CD4-positive, alpha-beta T cell treated with Interleukin-15 for 4 hours (primary cell): ENCODE measurements at places on chromosomes 1 and 21.

- DNase-seq, result no peak
Observed at GRCh38 chr1:7300893-7301663, 470.0 kb upstream of the VAMP3 start.

GRCh38 chr1:221574529-221574928, 167.4 kb downstream of the DUSP10 start:
- no peak for DNase-seq

GRCh38 chr1:57017200-57017599, 51.4 kb upstream of the C8B start:
- DNase-seq, result no peak

- peak; percentile 40 for DNase-seq
Observed at GRCh38 chr1:53327182-53327913, 522 bp downstream of the LRP8 start.

- DNase-seq, result no peak
Observed at GRCh38 chr1:159428536-159428935, 3.5 kb upstream of the OR10J4 start.

- no peak for DNase-seq
Observed at GRCh38 chr1:33586106-33586505, 113.7 kb downstream of the ZSCAN20 start.

- DNase-seq, result no peak
Observed at GRCh38 chr1:204358605-204359004, 1.1 kb downstream of the PLEKHA6 start.

GRCh38 chr1:59046134-59046533, 250.8 kb upstream of the FGGY start:
- DNase-seq, result no peak

DNA sequence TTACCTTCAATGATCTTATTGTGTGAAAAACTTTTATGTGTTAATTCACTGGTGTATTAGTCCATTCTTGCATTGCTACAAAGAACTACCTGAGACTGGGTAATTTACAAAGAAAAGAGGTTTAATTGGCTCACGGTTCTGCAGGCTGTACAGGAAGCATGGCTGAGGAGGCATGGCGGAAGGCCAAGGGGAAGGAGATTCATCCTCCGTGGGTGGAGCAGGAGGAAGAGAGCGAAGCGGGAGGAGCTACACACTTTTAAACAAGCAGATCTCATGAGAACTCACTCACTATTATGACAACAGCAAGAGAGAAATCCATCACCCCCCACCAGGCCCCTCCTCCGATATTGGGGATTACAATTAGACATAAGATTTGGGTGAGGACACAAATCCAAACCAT, 44.2 kb upstream of the RGS7 start:
- no peak for DNase-seq

- no peak for DNase-seq
Observed at GRCh38 chr21:34802180-34802899, 133.5 kb downstream of the CLIC6 start.

GRCh38 chr1:225462429-225462713, 34.5 kb upstream of the LBR start:
- no peak for DNase-seq

DNA sequence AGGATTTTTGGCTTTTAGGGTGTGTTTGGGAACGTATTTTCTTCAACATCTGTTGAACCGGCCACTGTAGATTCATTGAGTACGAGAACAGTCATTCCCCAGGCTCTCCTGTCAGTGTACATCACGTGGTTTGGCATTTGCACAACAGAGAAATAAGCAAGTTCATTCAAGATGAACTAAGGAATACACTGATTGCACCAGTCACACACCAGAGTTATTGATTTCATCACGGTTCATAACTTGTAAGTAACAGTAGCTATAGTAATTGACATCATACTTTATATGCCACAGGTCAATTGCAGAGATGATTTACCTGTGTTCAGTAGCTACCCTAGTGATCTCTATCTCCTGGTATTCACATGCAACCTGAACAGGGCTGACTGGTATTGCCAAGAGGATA, 90.7 kb upstream of the ETS2 start:
- DNase-seq, result no peak

DNA sequence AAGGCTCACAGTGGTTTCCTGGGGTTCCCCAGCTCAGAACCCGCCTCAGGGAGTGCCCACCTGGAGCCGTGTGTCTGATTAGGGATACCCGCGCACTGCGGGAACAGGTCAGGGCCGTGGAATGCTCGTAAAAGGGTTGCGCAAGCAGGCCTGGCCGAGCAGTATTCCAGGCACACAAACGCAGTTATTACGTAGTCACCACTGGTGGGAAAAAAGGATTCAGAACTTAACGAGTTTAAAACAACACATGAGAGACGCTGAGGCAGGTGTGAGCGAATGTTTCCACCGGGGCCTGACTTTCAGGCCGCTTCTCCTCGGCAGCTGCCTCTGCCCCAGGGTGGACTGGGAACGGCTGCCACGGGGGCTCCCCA, 18.2 kb downstream of the PLCH2 start:
- DNase-seq, result no peak

- DNase-seq, result peak; percentile 7
Observed at GRCh38 chr1:59926381-59927123, at the start of gene CYP2J2. CYP2J2 (minus strand) TSS chr1:59926773; CDS start chr1:59926746, 27 bp downstream.

DNA sequence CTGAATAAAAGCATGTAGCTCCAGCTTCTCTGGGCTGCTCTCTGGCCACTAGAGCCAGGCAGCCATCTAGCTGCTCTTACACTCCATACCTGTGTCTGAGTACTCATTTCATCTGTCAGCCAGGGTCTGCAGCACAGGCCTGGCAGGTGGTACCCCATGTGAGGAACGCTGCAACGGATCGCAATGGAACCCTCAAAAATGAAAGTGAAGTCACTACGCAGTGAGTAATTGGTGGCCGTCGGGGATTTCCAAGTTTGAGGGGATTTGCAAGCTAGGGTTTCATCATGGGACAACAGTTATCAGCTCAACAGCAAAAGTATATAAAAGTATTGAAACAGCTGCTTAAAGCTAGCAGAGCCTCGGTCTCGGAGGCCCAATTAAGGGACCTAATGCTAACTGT, 186.7 kb downstream of the HFM1 start:
- DNase-seq, result no peak

- no peak for DNase-seq
Observed at GRCh38 chr1:175602026-175602585, 141.3 kb downstream of the TNR start.

GRCh38 chr1:121522061-121522759, 337.4 kb downstream of the SRGAP2C start:
- DNase-seq, result no peak

- DNase-seq, result no peak
Observed at GRCh38 chr1:212477680-212478466, 45.2 kb downstream of the NENF start.

DNA sequence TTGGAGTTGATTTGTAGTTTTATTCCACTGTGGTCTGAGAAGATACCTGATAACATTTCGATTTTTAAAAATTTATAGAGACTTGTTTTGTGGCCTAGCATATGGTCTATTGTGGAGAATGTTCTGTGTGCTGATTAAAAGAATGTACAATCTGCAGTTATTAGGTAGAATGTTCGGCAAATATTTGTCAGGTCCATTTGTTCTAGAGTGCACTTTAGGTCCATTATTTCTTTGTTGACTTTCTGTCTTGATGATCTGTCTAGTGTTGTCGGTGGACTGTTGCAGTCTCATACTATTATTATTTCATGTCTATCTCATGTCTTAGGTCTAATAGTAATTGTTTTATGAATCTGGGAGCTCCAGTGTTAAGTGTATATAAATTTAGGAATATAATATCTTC, 116.8 kb downstream of the NME7 start:
- DNase-seq, result no peak

- no peak for DNase-seq
Observed at GRCh38 chr1:53895421-53895820, 1.4 kb downstream of the DIO1 start.

DNA sequence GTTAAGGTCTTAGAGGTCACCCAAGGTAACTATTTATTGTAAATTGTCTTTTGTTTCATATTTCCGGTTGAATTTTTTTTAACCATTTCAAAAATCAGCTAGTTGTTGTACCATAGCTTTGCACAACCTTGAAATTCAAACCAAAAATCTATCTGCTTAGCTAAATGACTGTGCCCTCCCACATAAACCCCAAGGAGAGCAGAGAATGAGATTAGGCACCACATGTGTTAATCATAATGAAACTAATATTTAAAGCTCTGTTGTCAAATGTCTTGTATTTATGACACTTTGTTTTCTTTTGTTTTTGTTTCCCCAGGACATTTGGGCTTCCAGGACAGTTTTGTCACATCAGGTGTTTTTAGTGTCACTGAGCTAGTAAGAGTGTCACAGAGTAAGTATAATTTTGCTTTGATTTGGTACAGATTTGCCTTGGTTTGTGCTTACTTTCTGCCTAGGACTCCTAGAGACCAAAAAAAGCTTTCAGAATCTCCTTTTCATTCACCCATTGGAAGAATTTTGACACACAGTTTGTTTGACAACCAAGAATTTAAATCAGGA, 249.9 kb downstream of the NFIA start:
- DNase-seq, result no peak

GRCh38 chr1:45465277-45465676, 25.7 kb downstream of the TESK2 start:
- DNase-seq, result no peak

- no peak for DNase-seq
Observed at GRCh38 chr1:55773211-55773940, 558.2 kb upstream of the USP24 start.

DNA sequence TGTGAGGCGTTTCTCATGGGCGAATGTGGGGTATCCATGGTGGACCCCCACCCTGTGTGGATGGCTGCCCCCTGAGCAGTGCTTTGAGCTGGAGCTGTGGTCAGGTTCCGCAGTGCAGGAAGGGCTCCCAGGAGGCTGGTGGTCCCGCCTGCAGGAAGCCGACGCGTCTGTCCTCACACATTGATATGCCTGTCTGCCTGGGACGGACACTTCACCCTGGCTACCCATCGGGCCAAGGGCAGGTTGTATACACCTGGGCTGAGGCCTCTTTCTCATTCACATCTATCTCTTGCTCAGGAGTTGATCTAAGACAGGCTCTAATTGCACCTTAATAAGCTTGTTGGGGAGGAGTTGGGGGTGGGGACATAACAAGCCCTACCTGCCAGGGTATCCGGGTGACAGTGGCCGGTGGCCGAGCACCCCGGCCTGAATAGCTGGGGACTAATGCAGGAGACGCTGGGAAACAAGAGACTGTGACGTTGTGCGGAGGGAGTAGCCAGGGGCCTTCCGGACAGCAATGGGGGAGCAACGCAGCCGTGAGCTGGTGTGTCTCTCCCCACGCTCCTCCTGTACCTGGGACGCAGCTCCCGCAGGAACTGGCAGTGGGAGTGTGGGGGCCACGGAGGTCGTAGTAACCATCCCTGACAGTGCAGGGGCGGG, 21.7 kb downstream of the PDXK start:
- DNase-seq, result no peak

- DNase-seq, result no peak
Observed at GRCh38 chr1:72635719-72636118, 353.4 kb upstream of the NEGR1 start.

GRCh38 chr21:42806509-42807140, 72.7 kb downstream of the WDR4 start:
- no peak for DNase-seq

DNA sequence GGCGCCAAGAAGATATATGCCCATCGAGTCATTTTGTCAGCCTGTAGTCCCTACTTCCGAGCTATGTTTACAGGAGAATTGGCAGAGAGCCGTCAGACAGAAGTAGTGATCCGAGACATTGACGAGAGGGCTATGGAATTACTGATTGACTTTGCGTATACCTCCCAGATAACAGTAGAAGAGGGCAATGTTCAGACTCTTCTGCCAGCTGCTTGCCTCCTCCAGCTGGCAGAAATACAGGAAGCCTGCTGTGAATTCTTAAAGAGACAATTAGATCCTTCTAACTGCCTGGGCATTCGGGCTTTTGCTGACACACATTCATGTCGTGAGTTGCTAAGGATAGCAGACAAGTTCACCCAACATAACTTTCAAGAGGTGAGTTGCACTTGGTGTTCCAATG, 19.1 kb downstream of the KLHL20 start:
- no peak for DNase-seq

GRCh38 chr1:46552357-46553237, 1.1 kb upstream of the KNCN start:
- no peak for DNase-seq

DNA sequence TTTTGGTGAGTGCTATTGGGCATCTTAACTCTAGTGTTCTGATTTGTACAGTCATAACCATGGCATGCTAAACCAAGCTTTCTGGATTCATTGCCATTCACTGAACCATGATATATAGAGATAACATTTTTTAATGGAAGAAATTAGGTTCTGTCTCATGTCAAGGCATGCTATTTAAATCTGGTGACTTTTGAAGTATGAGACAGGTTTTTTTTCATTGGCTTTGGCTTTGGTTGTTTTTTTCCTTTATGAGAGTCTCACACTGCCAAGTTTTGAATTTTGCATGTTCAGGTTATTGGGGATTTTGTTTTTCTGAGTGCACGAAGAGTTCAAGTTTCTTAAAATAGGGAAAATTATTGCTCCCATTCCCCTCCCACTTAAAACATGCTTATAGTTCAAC, 141.3 kb upstream of the ADAMTS5 start:
- DNase-seq, result no peak

- peak; percentile 64 for DNase-seq
Observed at GRCh38 chr1:15246960-15247614, at the start of gene FHAD1. FHAD1 (plus strand) TSS chr1:15247223; CDS start chr1:15251785, 4,562 bp downstream.
